ENCODE measurements at places on chromosomes 6 and 20.

- DNase-seq = no peak
Measured at GRCh38 chr20:50900261-50900660, 31.0 kb downstream of the ADNP start.

DNA sequence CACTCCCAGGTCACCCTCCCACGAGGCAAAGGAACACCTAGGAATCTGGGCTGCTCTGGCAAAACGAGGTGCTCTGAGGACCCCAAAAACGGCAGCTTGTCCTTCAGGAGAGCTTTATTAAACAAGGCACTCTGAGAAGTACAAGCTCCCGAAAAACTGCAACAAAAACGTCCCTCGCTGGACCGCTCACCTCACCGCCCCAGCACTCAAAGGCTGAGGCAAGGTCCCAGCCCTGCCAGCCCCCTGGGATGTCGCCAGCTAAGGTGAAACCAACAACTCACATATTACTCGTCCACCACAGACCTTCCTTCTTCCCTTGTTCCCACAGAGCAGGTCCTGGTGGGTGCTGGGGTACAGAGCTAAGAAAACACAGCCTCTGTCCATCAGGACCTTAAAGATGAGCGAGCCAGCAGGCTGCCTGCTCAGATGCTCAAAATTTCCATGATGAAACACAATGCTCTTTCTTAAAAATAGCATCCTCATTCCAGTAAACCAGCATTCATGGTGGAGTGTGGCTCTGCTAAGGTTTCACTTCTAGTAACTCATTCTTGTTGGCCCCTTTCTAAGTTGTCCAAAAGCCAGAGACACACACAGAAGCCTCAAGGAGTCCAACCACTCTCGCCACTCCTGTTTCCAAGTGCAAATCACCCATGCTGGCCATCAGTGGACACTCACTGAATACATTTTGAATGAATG, 35.9 kb downstream of the ATP9A start:
- no peak for DNase-seq

GRCh38 chr6:132648828-132649227, 10.2 kb downstream of the TAAR1 start:
- no peak for DNase-seq

GRCh38 chr20:21559305-21559704, 45.4 kb upstream of the NKX2-2 start:
- no peak for DNase-seq

All from fibroblast of skin of left biceps (primary cell).